Naive thymus-derived CD8-positive, alpha-beta T cell (primary cell): ENCODE measurements at places on chromosomes 1 and 21.
A peak's percentile ranks its signal among the peaks of the same experiment; 100 is the strongest.

- no peak for DNase-seq
Measured at GRCh38 chr1:76580206-76580605, 287.1 kb upstream of the ST6GALNAC5 start.

DNA sequence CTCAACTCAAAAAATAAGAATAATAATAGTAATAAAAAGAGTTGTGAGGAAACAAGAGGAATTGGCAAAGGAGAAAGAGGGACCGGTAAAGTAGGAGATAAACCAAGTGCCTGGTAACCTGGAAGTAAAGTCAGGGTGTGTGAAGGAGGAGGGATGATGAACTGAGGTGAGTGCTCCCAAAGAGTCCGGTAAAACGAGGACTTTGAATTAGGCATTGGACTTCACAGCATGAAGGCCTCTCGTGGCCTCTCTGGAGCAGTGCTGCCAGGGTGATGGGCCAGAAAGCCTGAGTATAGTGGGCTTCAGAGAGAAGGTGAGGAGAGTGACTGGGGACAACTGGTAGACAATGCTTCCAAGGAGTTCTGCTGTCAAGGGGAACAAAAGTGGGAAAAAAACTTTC lies 17.6 kb downstream of the RPL11 start:
- DNase-seq = no peak

DNA sequence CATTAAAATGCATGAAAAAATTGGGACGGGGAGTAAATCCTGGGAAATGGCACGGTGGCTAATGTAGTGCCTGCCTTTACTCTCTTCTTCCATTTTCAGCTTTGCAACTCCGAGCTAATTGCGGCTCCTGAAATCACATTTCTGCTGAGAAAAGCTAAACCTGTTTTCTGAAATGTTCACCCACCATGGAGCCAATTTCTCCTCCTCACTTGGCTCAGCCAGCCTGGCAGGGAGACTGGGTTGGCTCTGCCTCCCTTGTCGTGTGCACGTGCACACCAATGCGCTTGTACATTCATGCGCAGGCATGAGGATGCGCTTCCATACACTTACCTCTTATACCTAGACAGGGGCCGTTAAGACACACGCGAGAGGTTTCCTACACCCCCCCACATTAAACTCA lies 165.4 kb downstream of the PLXNA2 start:
- DNase-seq = no peak

- DNase-seq = no peak
Measured at GRCh38 chr1:182602935-182603645, 1.1 kb downstream of the RGS16 start.

DNA sequence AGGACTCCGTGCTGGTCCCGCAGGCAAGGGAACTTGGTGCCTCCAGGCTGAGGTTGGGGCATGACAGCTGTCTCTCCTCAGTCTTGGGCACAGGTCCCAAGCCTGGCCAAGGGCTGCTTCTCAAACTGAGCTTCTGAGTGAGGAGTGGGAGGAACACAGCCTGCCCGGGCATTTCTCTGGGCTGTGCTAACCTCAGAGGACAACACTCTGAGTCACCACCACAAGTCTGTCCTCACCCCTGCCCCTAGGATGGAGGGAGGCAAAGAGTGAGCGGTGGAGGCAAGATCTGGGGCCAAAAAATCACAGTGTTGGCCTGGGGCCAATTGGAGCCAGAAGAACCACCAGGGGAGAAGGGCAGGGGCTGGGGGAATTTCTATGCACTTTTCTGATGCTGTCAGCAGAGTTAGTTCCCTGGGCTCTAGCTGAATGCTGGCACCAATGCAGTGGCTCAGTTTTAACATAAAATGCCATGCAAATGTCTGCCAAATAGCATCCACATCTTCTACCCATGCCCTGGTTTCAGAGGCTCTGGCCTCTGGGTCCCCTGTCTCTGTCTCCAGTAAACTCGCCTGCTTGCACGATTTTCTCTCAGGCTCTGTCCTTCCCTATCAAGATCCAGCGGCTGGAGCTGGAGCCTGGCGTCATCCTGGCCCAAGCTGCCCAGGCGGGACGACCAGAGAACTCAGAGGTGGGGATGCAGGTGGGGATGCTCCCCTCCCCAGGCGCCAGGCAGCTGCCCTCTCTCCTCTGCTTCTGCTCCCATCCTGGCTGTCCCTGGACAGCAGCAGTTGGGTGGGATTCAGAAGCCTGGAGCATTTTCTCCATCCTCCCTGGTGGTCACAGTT lies 11.0 kb upstream of the CDK18 start:
- DNase-seq = no peak

DNA sequence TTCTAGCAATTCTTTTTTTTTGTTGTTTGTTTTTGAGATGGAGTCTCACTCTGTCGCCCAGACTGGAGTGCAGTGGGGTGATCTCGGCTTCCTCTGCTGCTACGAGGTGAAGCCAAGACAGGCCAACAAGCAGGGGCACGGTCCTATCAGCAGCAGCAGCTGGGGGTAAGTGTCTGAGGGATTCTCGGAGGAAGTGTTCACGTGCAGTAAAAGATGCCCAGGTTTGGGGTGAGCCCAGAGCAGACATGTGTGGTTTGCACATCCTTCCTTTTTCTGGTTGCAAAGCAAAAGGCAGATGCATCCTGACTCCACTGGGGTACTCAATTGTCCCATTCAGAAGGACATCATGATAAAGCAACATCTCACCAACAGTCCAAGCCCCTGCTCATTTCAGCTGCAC lies 27.7 kb downstream of the PIGP start:
- DNase-seq = peak; percentile 10

GRCh38 chr1:64212031-64212430 lies 8.6 kb downstream of the UBE2U start:
- no peak for DNase-seq
